ENCODE measurements at places on chromosomes 12 and 14.

DNA sequence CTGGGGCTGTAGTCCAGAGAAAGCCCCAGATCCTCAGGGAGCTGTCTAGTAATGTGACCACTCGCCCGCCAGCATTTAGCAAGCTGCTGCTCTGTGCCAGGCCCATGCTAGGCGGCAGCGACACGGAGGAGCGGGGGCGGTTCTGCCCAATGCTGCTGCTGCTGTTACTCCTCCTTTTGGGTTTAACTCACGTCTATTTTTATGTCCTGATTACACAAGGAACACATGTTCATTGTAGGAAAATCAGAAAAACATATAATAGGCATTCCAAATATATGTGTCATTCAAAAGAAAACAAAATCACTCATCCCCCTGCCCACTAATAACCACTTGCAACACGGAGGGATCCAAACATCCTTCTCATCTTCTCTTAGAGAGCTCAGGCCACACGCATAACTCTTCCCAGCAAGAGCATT, 30.4 kb downstream of the CCDC92 start:
- H3K4me3 ChIP-seq: no peak overlapping the region
- no peak for DNase-seq
- H3K4me1 ChIP-seq: peaks cover 29% of the 10 kb centered on the region
- H3K27ac ChIP-seq: peak overlapping the region; percentile 46
- peaks cover 12% of the 10 kb centered on the region for H3K36me3 ChIP-seq
- no peaks in the 10 kb centered on the region for H3K27me3 ChIP-seq

GRCh38 chr14:77023001-77023996, 5.2 kb downstream of the IRF2BPL start:
- H3K27ac ChIP-seq: peak overlapping the region; percentile 74
- H3K4me1 ChIP-seq: peaks cover 22% of the 10 kb centered on the region
- peak overlapping the region; percentile 39 for H3K4me3 ChIP-seq
- peaks cover 38% of the 10 kb centered on the region for H3K36me3 ChIP-seq
- H3K27me3 ChIP-seq: no peaks in the 10 kb centered on the region
- no peak for DNase-seq

- H3K4me1 ChIP-seq: no peaks in the 10 kb centered on the region
- H3K27me3 ChIP-seq: no peaks in the 10 kb centered on the region
- H3K36me3 ChIP-seq: no peaks in the 10 kb centered on the region
- H3K4me3 ChIP-seq: no peak overlapping the region
Observed at GRCh38 chr14:40099316-40099715, 667.1 kb upstream of the FBXO33 start.

GRCh38 chr12:48580831-48581230, 11.0 kb upstream of the LALBA start:
- H3K4me1 ChIP-seq: no peaks in the 10 kb centered on the region
- no peaks in the 10 kb centered on the region for H3K36me3 ChIP-seq
- H3K27ac ChIP-seq: no peak overlapping the region
- DNase-seq: no peak
- no peak overlapping the region for H3K4me3 ChIP-seq

GRCh38 chr14:101476916-101477553, 84.3 kb upstream of the DIO3 start:
- DNase-seq: no peak
- H3K4me1 ChIP-seq: no peaks in the 10 kb centered on the region
- no peak overlapping the region for H3K4me3 ChIP-seq
- H3K36me3 ChIP-seq: no peaks in the 10 kb centered on the region

GRCh38 chr12:11778713-11779685, 129.5 kb downstream of the ETV6 start:
- H3K4me3 ChIP-seq: no peak overlapping the region
- peaks cover 22% of the 10 kb centered on the region for H3K4me1 ChIP-seq
- no peak for DNase-seq
- H3K27me3 ChIP-seq: no peaks in the 10 kb centered on the region

- DNase-seq: no peak
- H3K4me1 ChIP-seq: no peaks in the 10 kb centered on the region
- H3K4me3 ChIP-seq: no peak overlapping the region
Observed at GRCh38 chr12:5437182-5437583, 5.3 kb downstream of the NTF3 start.

DNA sequence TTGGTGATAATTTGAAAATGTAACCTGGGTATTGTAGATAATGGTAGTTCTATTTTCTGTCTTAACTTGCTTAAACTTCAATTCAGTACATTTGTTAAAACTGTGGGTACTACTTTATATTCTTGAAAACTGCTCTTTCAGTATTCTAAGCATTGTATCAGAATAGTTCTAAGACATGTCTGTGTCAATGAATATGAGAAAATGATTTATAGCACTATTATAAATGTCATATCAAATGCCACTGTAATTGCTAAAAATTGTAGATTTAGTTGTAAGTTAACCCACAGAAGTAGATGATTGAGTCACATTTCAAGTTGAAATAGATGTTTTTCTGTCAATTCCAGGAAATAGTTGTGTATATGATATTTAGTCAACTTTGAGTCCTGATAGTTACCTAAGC, 2.4 kb downstream of the NAA30 start:
- H3K4me1 ChIP-seq: peaks cover 19% of the 10 kb centered on the region
- H3K27me3 ChIP-seq: no peaks in the 10 kb centered on the region
- H3K27ac ChIP-seq: peak overlapping the region; percentile 97

DNA sequence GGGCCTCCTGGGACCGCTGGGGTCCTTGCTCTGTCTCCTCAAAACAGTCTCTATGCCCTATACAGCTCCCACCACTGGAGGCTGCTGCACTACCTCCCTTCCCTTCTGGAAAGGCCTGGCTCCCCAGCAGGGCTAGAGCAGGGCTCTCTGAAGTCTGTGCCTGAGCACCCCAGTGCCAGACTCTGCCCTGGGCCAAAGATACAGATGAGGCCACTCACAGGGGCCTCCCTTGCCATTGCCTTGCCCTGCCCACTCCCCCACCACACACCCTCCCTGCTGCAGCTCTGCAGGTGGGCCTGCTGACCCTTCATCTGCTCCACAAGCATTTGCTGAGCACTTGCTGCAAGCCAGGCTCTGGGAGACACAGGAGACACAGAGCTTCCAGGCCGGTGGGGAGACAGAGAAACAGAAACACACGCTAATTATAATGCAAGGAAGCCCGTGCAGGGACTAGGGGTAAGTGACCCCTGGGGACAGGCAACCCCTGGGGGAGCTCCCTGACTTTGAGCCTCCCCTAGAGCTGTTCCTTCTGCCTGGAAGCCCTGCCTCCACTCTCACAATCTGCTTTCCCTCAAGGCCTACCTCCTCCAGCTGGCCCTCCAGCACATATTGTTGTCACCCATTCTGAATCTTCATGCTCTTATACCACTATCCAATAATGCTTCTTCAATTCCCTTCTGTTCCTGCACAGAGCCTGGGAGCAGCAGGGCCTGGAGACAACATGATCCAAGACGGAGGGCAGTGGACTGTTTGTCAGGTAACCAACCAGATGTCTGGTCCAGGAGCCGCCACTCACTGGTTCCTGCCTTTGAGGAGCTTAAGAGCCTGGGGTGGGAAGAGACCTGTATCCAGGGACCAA, 32.6 kb upstream of the PNMA1 start:
- peaks cover 34% of the 10 kb centered on the region for H3K36me3 ChIP-seq
- H3K27me3 ChIP-seq: no peaks in the 10 kb centered on the region
- peaks cover 88% of the 10 kb centered on the region for H3K4me1 ChIP-seq
- peak overlapping the region; percentile 65 for H3K27ac ChIP-seq

GRCh38 chr12:86513226-86513625, 257.0 kb upstream of the MGAT4C start:
- H3K36me3 ChIP-seq: no peaks in the 10 kb centered on the region
- DNase-seq: no peak
- H3K27ac ChIP-seq: no peak overlapping the region
- H3K27me3 ChIP-seq: no peaks in the 10 kb centered on the region

DNA sequence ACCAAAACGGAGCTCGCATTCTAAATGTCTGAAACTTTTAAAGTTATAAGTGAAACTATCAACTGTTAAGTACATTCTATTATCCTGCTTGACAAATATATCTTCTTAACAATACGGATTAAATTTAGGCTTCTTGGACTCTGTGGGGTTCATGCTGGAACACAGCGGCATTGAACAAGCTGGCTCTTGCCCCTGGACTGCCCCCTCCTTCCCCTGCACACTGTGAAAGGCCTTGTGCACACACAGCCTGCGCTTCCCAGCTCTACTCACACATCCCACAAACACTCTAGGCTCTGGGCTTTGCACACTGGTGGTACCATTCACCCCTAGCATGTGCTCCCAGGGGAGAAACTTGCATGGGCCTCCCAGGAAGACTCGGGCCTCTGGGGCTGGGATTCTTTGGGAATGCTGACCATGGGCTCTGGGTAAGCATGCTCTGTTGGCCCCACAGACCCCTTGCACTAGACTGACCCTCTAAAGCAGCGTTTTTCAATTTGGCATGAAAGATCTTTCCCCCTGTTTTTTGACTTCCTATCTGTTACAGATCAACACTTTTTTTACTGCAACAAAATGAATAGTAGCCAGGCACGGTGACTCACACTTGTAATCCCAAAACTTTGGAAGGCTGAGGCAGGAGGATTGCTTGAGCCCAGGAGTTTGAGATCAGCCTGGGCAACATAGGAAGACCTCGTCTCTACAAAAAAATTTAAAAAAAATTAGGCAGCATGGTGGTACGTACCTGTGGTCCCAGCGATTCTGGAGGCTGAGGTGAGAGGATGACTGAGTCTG, 96.2 kb upstream of the CPM start:
- H3K4me1 ChIP-seq: no peaks in the 10 kb centered on the region
- no peaks in the 10 kb centered on the region for H3K36me3 ChIP-seq
- H3K27me3 ChIP-seq: peaks cover 51% of the 10 kb centered on the region
- H3K27ac ChIP-seq: no peak overlapping the region
- no peak overlapping the region for H3K4me3 ChIP-seq

DNA sequence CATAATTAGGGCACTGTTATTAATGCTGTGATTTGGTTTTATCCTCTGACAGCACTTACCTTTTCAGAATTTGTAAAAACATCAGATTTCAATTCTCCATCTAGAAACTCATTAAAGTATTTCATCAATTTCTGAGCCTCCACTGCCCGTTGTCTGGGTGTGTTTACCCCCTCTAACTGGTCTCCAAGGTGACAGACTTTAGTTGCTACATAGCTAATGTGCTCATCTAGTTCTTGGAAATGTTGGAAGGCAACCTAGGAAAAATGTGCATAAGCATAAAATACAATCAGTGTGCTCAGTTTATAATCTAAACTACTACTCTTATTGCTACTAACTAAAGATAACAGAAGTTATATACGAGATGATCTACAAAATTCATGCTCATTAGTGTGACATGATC, 24.6 kb downstream of the EXOC5 start:
- no peak overlapping the region for H3K4me3 ChIP-seq
- no peaks in the 10 kb centered on the region for H3K27me3 ChIP-seq
- H3K4me1 ChIP-seq: no peaks in the 10 kb centered on the region

GRCh38 chr12:26723379-26724308, 109.3 kb downstream of the ITPR2 start:
- DNase-seq: no peak
- H3K36me3 ChIP-seq: peaks cover 3% of the 10 kb centered on the region
- no peaks in the 10 kb centered on the region for H3K27me3 ChIP-seq

- H3K27ac ChIP-seq: no peak overlapping the region
- H3K4me3 ChIP-seq: no peak overlapping the region
- H3K4me1 ChIP-seq: no peaks in the 10 kb centered on the region
- H3K27me3 ChIP-seq: peaks cover 25% of the 10 kb centered on the region
- DNase-seq: no peak
Observed at GRCh38 chr12:97300891-97301290, 161.7 kb upstream of the RMST start.

DNA sequence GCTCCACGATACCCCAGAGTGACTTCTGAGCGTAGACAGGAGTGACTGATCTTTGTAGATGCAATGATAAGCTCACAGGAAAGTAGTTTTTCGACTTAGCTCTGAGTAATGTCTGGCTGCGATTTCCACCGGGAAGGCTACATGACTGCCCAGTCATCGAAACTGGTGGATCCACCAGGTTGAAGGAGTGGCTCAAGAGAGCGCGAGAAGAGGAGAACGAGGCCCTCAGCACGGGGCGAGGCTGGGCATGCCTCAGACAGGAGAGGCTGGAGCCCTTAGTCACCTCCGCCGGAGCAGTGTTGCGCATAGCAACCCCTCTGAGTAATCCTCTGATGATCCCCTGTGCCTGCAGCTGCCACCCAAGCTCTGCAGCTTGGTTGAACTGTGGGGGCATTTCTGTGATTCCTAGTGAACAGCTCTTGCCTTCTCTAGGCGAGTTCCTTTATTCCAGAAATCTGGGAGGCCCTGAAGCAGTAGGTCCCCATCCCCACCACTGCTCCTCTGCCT, 25.6 kb downstream of the ELK3 start:
- peak overlapping the region; percentile 88 for H3K27ac ChIP-seq
- H3K4me1 ChIP-seq: peaks cover 17% of the 10 kb centered on the region
- H3K4me3 ChIP-seq: peak overlapping the region; percentile 44
- H3K36me3 ChIP-seq: peaks cover 40% of the 10 kb centered on the region
- no peak for DNase-seq

- H3K36me3 ChIP-seq: no peaks in the 10 kb centered on the region
- no peak overlapping the region for H3K4me3 ChIP-seq
- no peak for DNase-seq
- peaks cover 15% of the 10 kb centered on the region for H3K4me1 ChIP-seq
- H3K27ac ChIP-seq: no peak overlapping the region
Observed at GRCh38 chr12:22284871-22285270, 49.6 kb downstream of the ST8SIA1 start.

GRCh38 chr14:69013943-69014782, 35.1 kb upstream of the ACTN1 start:
- DNase-seq: no peak
- H3K4me3 ChIP-seq: no peak overlapping the region
- H3K4me1 ChIP-seq: no peaks in the 10 kb centered on the region

- H3K27me3 ChIP-seq: no peaks in the 10 kb centered on the region
- DNase-seq: no peak
- peaks cover 29% of the 10 kb centered on the region for H3K4me1 ChIP-seq
- H3K27ac ChIP-seq: no peak overlapping the region
Observed at GRCh38 chr12:54285150-54286041, 4.9 kb downstream of the HNRNPA1 start.

DNA sequence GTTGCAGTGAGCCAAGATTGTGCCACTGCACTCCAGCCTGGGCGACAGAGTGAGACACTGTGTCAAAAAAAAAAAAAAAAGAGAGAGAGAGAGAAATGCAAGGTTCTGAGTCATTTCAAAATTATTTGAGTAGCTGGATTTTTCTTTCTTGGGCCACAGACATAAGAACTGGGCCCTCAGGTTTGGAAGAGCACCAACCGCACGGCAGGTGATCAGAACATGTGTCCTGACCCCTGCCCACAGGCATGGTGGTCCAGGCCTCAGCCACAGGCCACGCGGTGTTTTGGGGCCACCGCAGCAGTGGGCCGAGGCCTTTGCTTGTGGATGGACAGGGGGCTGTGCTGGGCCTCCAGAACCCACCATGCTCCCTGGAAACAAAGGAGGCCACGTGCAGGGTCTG, 126.7 kb downstream of the CALM1 start:
- DNase-seq: no peak
- no peak overlapping the region for H3K27ac ChIP-seq
- H3K4me3 ChIP-seq: no peak overlapping the region

GRCh38 chr12:20507056-20507455, 138.7 kb downstream of the PDE3A start:
- DNase-seq: no peak
- no peaks in the 10 kb centered on the region for H3K36me3 ChIP-seq
- no peak overlapping the region for H3K4me3 ChIP-seq
- no peak overlapping the region for H3K27ac ChIP-seq

GRCh38 chr14:104037903-104038302, 47.6 kb upstream of the ASPG start:
- H3K27ac ChIP-seq: no peak overlapping the region
- H3K36me3 ChIP-seq: no peaks in the 10 kb centered on the region
- no peak overlapping the region for H3K4me3 ChIP-seq
- H3K27me3 ChIP-seq: peaks cover 55% of the 10 kb centered on the region
- no peaks in the 10 kb centered on the region for H3K4me1 ChIP-seq

- DNase-seq: no peak
- H3K4me3 ChIP-seq: no peak overlapping the region
- H3K36me3 ChIP-seq: peaks cover 4% of the 10 kb centered on the region
- H3K27ac ChIP-seq: no peak overlapping the region
- H3K27me3 ChIP-seq: peaks cover 55% of the 10 kb centered on the region
Observed at GRCh38 chr12:4434301-4434700, 11.3 kb downstream of the FGF6 start.
